ENCODE measurements at places on chromosomes 4 and X.

DNA sequence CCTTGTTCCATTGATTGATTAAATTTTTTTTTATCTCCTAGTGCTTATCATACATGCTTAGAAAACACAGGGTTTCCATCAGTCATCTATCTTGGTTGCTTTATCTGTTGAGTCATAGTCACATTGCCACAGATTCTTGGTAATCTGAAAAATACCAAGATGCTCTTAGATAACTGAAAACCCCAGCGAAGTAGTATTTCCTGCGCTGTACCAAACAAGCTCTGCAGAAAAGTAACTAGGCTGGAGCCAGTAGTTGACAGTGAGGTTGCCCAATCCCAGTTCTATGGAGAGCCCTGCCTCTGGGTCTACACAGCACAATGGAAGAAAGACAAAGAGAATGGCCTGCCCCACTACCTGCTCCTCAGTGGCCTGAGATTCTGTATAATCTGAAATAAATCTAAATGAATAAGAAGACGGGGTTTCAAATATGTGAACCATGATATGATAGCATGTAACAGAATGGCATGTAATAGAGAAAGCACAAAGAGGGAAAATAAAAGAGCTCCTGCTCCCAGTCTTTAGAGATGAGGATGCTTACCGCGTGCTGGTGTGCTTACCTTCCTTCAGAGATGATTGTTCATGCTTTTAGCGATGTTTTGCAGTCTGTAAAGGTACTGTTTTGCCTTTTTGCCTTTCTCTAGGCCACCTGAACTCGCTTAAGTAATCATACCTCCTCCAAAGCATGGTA lies 55.3 kb upstream of the RAPGEF2 start:
- DNase-seq: peak; percentile 39

DNA sequence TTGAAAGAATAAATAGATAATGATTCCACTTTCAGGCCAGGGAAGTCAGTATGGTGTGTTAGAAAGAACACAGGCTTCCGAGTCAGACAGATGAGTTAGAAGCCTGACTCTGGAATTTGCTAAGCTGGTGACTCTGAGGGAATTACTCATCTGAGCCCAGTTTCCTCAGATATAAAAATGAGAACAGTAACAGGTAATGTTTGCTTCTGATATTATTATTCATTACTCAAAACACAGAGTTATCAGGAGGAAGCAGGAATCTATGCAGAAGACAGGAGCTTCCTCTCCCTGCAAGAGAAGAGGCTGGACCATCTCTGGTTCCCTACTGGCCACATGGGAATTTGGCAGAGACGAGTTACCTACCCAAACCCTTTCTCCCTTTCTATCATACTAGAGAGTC lies 163.1 kb downstream of the EVC2 start:
- DNase-seq: no peak

DNA sequence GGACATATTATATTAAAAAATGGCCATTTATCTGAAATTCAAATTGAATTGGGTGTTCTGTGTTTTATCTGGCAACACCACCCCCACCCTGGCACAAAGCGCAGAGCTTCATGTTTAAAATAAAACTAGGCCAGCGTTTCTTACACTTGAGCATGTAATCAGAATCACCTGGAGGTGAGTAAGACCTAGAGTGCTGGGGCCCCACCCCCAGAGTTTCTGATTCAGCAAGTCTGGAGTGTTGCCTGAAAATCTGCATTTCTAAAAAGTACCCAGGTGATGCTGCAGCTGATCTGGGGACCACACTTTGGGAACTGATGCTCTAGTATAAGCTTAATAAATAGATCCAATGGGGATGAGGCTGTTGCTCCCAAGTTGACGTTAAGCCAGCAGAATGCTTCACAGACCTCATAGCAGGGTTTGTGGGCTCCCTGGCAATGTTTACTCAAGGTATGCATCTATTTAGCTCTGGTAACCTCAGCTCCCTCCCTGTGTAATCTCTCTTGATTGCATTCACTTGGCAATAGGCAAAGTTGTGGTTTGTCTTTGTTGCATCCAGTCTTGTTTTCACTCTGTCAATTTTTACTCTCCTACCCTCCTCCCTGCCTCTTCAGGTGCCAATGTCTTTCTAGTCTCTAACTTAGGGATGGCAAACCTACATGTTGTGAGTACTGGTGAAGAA lies 99.8 kb upstream of the TEX13D start:
- DNase-seq: no peak

DNA sequence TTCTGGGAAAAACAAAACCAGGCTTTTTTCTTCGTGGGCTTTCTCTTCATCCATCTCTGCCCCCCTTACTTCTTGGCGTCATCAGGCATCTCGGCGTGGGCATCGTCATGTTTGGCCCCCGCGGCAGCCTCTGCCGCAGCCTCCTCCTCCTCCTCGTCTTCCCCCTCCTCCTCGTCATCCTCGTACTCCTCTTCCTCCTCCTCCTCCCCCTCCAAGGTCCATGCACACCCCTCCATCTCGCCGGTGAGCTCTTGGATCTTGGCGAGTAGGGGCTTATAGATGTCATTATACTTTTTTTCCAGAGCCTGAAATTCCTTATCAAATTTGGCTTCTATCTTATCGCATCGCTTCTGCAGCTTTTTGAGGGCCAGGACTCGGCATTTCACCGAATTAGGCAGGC lies 488 bp downstream of the NAP1L5 start:
- DNase-seq: no peak

- no peak for DNase-seq
Observed at GRCh38 chrX:50889582-50889981, 21.0 kb upstream of the BMP15 start.

GRCh38 chrX:151153086-151153485 lies 23.3 kb upstream of the GPR50 start:
- no peak for DNase-seq

GRCh38 chr4:54912155-54912554 lies 213.2 kb downstream of the KDR start:
- no peak for DNase-seq

DNA sequence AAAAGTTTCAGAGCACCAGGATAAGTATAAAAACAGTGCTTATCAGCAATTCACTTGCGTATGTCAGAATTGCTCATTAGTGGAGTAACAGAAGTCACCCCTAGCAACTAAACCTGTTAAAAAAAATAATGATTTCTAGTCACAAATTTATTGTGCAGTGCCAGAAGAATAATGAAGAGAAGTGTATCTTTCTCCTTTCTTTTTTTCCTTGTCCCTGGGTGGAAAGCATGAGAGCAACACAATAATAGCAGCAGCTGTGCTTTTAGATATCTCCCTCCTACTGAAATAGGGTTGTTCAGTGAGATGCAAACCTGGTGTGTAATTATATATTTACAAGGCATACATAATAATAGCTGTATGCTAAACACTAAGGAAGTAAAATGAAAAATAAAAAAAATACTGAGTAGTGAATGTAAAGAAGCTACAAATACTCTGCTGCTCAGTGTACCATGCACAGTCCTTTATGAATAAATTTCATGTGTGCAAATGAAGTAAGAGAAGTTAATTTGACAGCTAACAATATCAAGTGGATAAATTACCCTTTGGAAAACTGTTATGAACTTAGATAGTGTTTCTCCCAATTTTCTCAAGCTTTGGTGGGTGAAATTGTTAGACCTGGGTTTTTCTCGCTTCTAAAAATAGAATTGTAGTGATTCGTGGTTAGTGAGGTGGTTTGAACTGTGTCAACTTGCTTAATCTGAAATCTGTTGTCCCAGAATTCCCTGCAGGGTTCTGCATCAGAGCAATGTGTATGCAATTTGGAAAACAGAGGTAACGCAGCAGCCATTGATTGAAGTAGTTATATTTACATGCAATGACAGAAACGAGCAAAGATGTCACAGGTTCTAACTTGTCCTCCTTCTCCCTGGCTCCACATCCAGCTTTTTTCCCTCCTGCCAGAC lies 125.7 kb upstream of the NDST3 start:
- no peak for DNase-seq

DNA sequence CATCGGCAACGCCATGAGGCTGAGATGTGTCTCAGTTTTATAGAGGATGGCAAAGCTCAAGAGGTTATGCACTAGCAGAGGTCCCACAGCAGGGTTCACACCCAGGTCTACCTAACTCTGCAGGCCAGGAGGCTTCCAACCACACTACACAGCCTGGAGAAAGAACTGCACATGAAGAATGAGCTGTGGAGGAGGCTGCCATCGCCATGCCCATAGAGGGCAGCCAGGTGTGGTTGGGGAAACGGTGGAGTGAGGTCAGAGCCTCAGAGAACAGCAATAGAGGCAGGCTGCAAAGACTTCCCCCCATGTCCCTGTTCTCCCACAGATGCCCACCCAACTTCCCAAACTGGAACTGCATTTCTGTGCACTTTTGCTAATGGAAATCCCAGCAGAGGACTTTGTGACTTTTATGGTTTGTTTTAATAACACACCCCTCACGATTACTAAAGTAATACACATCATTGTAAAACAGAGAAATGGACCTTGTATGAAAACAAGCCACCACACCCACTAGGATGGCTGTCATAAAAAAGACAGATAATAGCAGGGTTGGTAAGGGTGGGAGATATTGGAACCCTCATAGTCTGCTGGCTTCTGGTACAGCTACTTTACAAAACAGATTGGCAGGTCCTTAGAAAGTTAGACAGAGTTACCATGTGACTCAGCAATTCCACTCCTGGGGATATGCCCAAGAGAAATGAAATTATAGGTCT lies 58.9 kb upstream of the PROM1 start:
- DNase-seq: no peak

DNA sequence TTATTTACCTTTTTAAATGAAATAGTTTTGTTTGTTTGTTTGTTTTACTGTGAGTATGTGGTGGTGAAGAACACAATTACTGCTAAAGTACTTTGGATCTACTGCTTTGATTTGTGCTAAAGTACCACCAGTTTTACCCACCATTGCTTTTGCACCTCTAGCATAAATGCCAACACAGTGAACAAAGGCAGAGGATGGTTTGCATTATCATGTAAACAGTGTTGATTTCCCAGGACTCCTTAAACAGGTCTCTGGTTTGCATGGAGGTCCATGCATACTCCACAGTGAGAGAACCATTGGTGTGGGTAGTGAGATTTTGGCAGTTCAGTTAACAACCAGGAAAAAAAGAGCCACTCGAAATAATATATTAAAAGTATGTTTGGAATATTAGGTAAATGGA lies 11.0 kb downstream of the FAT4 start:
- DNase-seq: no peak

DNA sequence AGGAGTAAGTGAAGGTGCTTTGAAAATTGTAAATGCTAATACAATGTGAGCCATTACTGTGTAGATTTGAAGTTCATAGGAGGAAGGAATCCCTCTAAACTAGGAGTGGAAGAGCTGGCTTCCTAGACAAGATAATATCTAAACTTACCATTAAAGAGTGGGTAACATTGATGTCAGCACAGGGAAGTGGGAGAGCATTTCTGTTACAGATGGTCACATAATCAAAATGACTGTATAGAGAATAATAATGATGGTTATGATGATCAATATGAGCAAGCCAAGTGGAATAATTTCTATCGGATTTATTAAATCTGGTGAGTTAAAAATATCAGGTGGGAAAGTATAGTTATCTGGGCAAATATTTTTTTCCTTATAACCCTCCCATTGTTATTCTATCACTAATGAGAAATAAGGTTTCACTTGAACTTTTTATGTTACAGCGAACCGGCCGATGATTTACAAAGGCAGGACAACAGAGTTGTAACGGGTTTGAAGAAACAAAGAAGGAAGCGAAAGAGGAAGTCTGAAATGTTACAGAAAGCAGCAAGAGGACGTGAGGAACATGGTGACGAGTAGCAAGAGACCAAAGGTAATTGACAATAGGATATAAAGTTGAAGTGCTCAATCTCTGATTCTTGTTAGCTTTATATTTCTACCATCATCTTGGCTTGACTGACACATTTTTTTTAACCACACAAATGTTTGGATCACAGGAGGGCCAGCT lies 43.5 kb downstream of the FMR1NB start:
- DNase-seq: no peak

DNA sequence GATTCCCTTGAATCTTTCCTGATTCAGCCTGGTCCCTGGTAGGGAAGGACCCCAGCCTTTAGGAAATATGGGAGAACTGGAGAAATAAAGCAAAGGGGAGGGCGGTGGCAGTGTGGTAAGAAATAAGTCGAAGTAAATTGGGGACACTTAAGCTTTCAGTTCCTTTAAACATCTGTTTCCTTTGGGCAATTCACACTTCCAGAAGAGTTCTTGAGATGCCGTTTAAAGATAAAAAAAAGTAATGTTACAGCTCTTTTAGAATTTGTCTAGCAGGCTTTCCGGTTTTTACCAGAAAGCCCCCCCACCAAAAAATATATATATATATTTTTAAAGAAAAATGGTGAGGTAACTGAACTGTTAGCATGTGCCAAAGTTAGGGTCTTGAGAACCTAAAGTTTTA lies 46.6 kb downstream of the TSPAN7 start:
- no peak for DNase-seq

- DNase-seq: no peak
Observed at GRCh38 chrX:71976753-71977152, 66.1 kb downstream of the NHSL2 start.

DNA sequence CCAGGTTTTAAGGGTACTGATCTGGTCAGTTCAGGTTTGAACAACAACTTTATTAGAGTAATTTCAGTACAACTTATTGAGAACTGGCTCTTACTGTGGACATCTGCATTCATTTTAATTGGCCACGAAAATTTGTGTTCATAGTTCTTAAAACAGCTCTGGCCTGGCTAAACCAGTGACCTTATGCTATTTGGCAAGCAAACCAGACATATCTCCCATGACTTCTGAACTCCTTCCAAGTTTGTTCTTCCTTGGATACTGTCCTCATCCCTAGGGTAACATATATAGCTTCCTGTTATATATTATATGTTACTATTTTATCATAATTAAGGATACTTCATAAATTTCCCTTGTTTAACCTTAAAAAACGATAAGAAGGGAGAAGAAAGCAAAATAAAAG lies 841.9 kb downstream of the TRAM1L1 start:
- DNase-seq: no peak

GRCh38 chrX:100829730-100830129 lies 9.5 kb downstream of the CSTF2 start:
- DNase-seq: no peak

GRCh38 chrX:19810802-19811201 lies 76.6 kb downstream of the SH3KBP1 start:
- DNase-seq: no peak

DNA sequence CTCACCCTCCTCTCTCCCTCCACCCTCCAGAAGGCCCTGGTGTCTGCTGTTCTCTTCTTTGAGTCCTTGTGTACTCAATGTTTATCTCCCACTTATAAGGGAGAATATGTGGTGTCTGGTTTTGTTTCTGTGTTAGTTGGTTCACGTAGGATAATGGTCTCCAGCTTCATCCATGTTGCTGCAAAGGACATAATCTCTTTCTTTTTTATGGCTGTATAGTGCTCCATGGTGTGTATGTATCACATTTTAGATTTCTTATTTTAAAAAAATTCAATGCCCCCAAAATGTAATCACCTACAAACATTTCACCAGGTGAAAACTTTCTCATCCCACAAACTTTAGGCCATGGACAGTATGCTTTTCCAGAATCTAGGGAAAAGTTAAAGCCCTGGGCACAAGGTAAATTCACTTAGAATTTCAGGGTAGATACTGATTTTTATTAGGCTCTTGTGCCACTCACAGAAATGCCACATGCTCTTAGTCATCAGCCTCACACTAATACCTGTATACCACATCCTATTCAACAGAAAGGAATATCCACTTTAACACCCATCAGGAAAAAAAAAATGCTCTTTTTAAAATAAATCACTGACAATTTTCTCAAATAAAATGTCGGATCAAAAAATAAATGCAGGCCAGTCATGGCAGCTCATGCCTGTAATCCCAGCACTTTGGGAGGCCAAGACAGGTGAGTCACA lies 104.8 kb upstream of the ENPP6 start:
- no peak for DNase-seq
